Glomerular endothelial cell (primary cell): ENCODE measurements at places on chromosomes 7 and 10.

- DNase-seq: no peak
Observed at GRCh38 chr10:33195608-33196376, 138.7 kb downstream of the NRP1 start.

DNA sequence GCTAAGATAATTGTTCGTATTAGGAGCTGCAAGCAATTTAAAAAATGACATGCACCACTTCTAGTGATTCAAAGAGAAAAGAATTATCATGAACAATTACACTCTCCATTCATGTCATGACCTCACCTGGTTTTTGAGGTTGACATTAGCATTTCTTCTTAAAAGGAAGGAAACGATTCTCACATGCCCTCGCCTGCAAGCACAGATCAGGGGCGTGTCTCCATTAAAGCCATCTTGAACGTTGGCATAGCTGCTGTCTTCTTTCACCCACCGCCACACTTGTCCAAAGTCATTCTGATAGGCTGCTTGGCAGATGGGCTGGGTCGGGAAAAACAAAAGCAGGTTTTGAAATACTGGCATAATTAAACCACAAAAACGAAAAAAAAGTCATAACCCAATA, 19.9 kb downstream of the ANKRD22 start:
- no peak for DNase-seq

DNA sequence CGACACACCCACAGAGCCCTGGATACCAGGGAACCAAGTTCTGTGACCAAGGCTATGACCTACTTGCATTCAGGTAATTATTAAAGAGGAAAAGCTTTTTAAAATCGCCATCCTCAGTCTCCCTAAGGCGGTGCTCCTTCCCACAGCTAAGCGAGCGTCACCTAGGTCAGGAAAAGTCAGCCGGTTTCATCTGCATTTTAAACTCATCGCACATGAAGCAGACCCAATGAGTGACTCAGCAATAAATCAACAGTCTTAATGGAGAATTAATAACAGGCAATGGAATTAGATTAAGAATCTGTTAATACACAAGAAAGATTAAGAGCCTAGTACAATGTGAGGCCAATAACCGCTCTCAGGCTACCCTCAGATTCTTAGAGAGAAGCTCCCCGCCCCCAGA, 59.2 kb downstream of the HSPA12A start:
- no peak for DNase-seq

GRCh38 chr10:116694243-116694926, 48.0 kb downstream of the HSPA12A start:
- DNase-seq: no peak

- no peak for DNase-seq
Observed at GRCh38 chr7:9557853-9558252, 1124.4 kb downstream of the NXPH1 start.

- no peak for DNase-seq
Observed at GRCh38 chr7:141941075-141941474, 5.7 kb downstream of the CLEC5A start.

GRCh38 chr10:102645388-102645740, 1.1 kb downstream of the TRIM8 start:
- DNase-seq: no peak
